Prostate gland (tissue), 2 donors: ENCODE measurements at places on chromosomes 1 and 21. TPM values are rescaled to one million over a fixed set of nuclear protein-coding genes. Genes with fewer than 3 reads are reported as not detected.

GRCh38 chr1:13935336-13935735 is 235.3 kb downstream of the PRDM2 start:
- H3K4me3 ChIP-seq = no peak overlapping the region
- H3K27me3 ChIP-seq = no peaks in the 10 kb centered on the region
- H3K36me3 ChIP-seq = no peaks in the 10 kb centered on the region
- no peak for DNase-seq
- H3K4me1 ChIP-seq = no peaks in the 10 kb centered on the region

DNA sequence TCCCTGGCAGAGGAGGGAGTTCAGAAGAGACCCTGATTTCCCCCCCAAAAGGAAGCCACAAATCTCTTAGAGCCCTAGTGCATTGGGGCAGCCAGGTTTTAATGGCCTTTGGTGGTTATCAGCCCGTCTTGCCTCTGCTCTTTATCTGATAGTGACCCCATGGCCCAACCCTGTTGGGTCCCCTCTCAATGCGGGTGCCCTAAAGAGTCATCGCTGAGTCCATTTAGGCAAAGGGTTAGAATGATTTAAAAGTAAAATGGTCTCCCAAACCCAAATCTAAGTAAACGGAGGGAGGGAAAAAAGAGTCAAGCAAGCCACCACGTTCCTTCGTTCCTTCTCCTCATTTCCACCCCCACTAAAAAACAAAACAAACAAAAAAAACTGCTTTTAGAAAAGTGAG is 164.0 kb downstream of the RUNX1 start:
- no peak for DNase-seq
- H3K36me3 ChIP-seq = no peaks in the 10 kb centered on the region
- peak overlapping the region; percentile 82 for H3K27ac ChIP-seq
- no peaks in the 10 kb centered on the region for H3K4me1 ChIP-seq

- H3K27me3 ChIP-seq = no peaks in the 10 kb centered on the region
- DNase-seq = peak; percentile 30
- no peaks in the 10 kb centered on the region for H3K36me3 ChIP-seq
- peaks cover 10% of the 10 kb centered on the region for H3K4me1 ChIP-seq
- H3K4me3 ChIP-seq = no peak overlapping the region
Measured at GRCh38 chr1:5490635-5491034, 501.6 kb downstream of the NPHP4 start.

DNA sequence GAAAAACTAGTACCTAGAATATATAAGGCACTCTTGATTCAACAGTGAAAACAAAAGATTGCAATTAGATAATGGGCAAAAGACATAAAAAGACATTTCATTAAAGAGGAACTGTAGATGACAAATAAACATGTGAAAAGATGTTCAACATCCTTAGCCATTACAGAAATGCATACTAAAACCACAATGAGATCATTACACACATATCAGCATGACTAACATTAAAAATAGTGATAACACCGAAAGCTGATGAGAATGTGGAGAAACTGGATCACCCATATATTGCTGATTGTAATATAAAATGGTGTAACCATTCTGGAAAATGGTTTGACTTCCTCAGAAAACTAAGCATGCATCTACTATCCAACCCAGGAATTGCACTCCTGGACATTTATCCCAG is 340.3 kb downstream of the SEC16B start:
- H3K4me3 ChIP-seq = no peak overlapping the region
- no peak for DNase-seq
- H3K36me3 ChIP-seq = no peaks in the 10 kb centered on the region
- no peaks in the 10 kb centered on the region for H3K4me1 ChIP-seq
- no peaks in the 10 kb centered on the region for H3K27me3 ChIP-seq
- H3K27ac ChIP-seq = no peak overlapping the region

DNA sequence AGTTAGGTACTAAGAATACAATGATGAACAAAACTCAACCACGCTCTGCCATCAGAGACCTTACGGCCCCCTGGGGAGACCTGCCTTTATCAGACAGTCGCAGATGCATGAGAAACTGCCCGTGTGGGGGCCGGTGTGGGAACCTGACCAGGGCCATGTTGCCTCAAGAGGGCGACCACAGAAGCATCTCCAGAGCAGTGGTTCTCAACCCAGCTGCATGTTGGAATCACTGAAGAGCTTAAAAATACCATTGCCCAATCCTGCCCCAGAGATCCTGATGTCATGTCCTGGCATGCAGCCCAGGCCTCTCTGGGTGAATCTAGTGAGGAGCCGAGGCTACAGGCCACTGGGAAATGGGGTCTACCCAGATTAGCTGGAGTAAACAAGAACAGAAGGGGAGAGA is 108.7 kb downstream of the PRDM2 start:
- no peak overlapping the region for H3K27ac ChIP-seq
- no peaks in the 10 kb centered on the region for H3K36me3 ChIP-seq
- H3K27me3 ChIP-seq = no peaks in the 10 kb centered on the region
- no peak overlapping the region for H3K4me3 ChIP-seq
- no peaks in the 10 kb centered on the region for H3K4me1 ChIP-seq
- DNase-seq = no peak

DNA sequence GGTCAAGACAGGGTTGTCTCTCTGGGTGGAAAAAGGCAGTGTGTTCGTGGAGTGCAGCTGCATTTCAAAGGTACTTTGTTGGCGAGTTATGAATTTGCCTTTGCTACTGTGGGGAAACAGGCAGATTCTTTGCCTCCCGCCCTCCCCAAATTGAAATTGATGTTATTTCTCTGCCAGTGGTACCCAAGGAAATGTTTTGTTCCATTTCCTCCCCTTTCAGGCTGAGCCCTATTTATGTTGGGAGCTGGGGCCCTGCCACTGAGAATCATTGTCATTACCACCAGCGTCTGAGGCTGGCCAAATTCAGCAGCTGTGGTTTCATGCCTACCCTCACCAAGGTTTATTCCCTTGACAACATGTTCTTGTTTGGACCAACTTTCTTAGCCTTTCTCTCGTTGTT is 48.5 kb upstream of the OLIG2 start:
- no peak overlapping the region for H3K4me3 ChIP-seq
- peaks cover 3% of the 10 kb centered on the region for H3K27me3 ChIP-seq
- H3K36me3 ChIP-seq = no peaks in the 10 kb centered on the region
- H3K27ac ChIP-seq = no peak overlapping the region
- DNase-seq = no peak

GRCh38 chr1:58852731-58853485 is 69.1 kb upstream of the JUN start:
- no peak overlapping the region for H3K27ac ChIP-seq
- no peak overlapping the region for H3K4me3 ChIP-seq
- no peaks in the 10 kb centered on the region for H3K36me3 ChIP-seq
- peaks cover 3% of the 10 kb centered on the region for H3K4me1 ChIP-seq
- H3K27me3 ChIP-seq = no peaks in the 10 kb centered on the region

GRCh38 chr1:47711184-47711847 is 273.5 kb downstream of the FOXD2 start:
- no peak overlapping the region for H3K27ac ChIP-seq
- H3K36me3 ChIP-seq = no peaks in the 10 kb centered on the region
- peaks cover 9% of the 10 kb centered on the region for H3K4me1 ChIP-seq
- no peak for DNase-seq
- H3K4me3 ChIP-seq = no peak overlapping the region
- H3K27me3 ChIP-seq = peaks cover 16% of the 10 kb centered on the region

DNA sequence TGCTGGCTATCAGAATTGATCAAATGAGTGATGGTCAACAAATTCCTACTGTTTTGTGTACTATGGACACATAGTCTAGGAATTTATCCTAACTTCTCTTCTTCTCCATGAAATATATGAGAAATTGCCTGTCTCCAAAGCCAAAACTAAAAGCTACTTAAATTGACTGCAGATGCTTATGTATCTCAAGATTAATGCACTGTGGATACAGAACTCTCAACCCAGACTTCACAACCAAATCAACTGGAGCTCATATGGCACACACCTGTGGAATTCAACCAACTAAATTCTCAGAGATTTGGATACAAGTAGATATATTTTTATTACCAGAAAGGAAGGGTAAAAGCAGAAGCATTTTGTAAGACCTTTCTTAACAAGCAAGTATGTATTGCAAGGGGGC is 566.1 kb downstream of the LTN1 start:
- DNase-seq = no peak
- no peaks in the 10 kb centered on the region for H3K4me1 ChIP-seq
- H3K27ac ChIP-seq = no peak overlapping the region
- no peak overlapping the region for H3K4me3 ChIP-seq

- peak; percentile 79 for DNase-seq
- peak within 1 kb of the TSS; percentile 84 for H3K27ac ChIP-seq
- no peaks in the 10 kb centered on the region for H3K36me3 ChIP-seq
Measured at GRCh38 chr1:222618001-222618879, at the start of gene MIA3. MIA3 (plus strand) TSS chr1:222618097; CDS start chr1:222618111, 14 bp downstream.

DNA sequence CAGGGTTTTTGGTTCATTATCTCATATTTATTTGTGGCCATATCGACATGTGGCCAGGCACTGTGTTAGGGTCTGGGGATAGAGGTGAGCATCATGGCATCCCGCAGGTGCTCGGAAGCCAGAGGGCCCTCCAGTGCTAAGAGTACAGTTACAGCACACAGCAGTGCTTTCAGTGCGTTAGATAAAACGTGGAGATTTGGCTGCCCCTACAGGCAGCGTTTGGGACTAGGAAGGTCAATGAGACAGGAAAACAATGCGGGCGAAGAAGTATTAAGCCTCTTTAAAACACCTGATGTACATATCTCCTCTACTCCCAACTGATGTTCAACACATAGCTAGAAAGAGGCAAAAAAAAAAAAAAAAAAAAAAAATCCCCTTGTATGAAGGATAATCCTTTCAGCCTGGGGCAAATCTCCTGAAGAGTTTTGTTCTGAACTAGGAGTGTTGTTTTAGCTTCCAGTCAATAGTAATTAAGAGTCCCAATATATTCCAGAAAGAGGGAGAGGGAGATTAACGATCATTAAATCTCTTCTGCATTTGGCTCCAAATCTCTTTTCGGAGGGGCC is 80.1 kb downstream of the CAPZB start:
- peaks cover 7% of the 10 kb centered on the region for H3K4me1 ChIP-seq
- H3K27me3 ChIP-seq = no peaks in the 10 kb centered on the region
- H3K36me3 ChIP-seq = no peaks in the 10 kb centered on the region
- H3K27ac ChIP-seq = peak overlapping the region; percentile 68
- no peak overlapping the region for H3K4me3 ChIP-seq

GRCh38 chr1:67766141-67766978 is 66.9 kb downstream of the GNG12 start:
- no peak overlapping the region for H3K27ac ChIP-seq
- H3K4me1 ChIP-seq = no peaks in the 10 kb centered on the region
- no peak for DNase-seq
- no peaks in the 10 kb centered on the region for H3K36me3 ChIP-seq
- H3K27me3 ChIP-seq = no peaks in the 10 kb centered on the region

DNA sequence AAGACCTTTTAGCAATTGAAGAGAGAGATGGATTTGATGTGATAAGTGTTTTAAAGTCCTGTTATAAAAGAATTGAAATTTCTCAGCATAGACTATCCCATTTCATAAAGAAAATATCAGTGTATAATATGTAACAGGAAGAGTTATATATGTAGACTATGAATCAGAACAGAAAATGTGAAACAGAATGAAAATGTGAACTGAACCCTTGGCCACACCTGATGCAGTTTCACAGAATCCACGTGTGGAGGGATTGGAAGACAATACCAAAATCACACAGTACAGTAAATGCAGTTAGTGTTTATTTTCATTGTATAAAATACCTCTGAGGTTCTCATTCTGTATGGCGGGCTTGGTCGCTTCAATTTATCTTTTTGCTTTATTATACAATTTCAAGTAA is 9.9 kb upstream of the SLAMF1 start:
- no peaks in the 10 kb centered on the region for H3K36me3 ChIP-seq
- peaks cover 2% of the 10 kb centered on the region for H3K4me1 ChIP-seq
- no peak overlapping the region for H3K4me3 ChIP-seq
- H3K27ac ChIP-seq = no peak overlapping the region
- no peaks in the 10 kb centered on the region for H3K27me3 ChIP-seq

GRCh38 chr21:35268261-35268660 is 219.2 kb upstream of the RUNX1 start:
- H3K4me3 ChIP-seq = no peak overlapping the region
- no peaks in the 10 kb centered on the region for H3K36me3 ChIP-seq
- no peaks in the 10 kb centered on the region for H3K27me3 ChIP-seq
- no peak for DNase-seq
- no peak overlapping the region for H3K27ac ChIP-seq
- H3K4me1 ChIP-seq = no peaks in the 10 kb centered on the region

ICOSLG gene
- 3.4 TPM for total RNA-seq

C4BPA gene
- total RNA-seq = not detected

NPHS2 gene
- not detected for total RNA-seq

SEMA6C gene
- 173 TPM for total RNA-seq

SELENBP1 gene
- total RNA-seq = 104 TPM

KLHDC7A gene
- 0.36 TPM for total RNA-seq

STIL gene
- total RNA-seq = 1.5 TPM
